ENCODE measurements at places on chromosomes 2 and 18.

- no peak for DNase-seq
These were observed 131.7 kb upstream of the PDE1A start for GRCh38 chr2:182558564-182558963.

DNA sequence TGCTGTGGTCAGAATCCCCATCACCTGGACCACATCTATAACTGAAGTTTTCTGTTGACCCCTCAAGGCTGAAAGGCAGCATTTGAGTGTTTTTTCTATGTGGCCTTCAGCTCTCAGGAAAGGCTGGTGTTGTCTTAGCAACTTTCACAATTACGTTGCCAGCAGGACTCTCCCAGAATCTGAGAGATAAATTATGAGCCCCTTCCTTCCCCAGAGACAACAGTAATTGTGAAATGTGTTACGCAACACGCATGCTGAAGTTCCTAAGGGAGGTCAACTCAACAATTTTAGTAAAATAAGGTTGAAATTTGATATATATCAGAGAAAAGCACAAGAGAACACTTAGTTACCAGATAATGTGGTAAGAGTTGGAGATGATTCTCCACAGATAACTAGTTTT, 216.5 kb upstream of the SLC8A1 start:
- no peak for DNase-seq

DNA sequence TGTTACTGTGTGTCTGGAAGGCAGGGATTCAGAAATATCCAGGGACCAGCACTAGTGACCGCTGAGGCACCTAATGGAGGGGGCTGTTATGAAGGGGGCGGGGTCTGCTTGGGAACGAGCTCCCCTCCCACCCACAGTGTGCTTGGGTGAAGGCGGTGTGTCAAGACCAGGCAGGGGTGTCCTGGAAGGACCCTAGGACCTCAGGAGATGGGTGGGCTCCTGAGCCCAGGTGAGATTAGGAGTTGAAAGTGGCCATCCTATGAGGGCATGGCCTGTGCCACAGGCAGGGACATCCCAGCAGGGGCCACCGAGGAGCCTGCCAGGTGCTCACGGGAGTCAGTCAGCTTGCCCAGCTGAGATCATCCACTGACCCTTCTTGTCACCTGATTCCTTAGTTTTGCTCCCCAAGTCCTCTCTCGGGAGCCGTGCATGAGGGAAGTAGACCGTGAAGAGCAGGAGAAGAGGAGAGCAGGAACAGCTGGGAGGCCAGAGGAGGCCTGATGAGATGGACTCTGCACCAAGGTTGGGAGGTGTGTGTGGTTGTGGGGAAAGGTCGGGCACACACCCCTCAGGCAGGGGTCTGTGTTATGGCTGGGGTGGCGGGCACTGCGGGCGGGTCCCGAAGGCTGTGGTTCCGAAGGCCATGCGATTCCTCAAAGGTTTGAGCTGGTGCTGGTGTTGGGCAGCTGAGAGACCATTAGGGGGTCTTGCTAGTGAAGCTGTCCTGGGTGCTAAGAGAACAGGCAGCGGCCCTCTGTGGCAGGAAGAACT, 180.9 kb upstream of the HS6ST1 start:
- DNase-seq, result no peak

- no peak for DNase-seq
These were observed 323.9 kb downstream of the SETBP1 start for GRCh38 chr18:45004546-45005080.

DNA sequence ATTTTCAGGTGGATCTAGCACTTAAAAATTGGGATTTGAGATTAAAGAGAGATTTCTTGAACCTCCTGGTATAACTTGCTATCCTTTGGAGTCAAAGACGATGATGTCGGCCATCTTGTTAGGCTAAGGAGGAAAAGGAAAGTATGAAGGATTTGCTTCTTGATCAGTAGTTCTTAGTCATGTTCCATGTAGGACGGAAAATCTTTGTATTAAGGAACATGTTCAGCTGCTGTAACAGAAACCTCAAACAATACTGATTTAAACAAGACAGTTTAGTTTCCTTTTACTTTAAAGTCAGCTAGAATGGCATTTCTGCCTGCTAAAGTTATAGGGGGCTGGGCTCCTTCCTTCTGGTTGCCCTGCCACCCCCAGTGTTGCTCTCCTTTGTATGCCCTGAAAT, 56.4 kb upstream of the MGAT5 start:
- DNase-seq, result no peak

GRCh38 chr2:231926180-231926741, at the start of gene NPPC:
NPPC (minus strand) TSS chr2:231926396; CDS start chr2:231926249, 147 bp downstream.
- peak; percentile 90 for DNase-seq

DNA sequence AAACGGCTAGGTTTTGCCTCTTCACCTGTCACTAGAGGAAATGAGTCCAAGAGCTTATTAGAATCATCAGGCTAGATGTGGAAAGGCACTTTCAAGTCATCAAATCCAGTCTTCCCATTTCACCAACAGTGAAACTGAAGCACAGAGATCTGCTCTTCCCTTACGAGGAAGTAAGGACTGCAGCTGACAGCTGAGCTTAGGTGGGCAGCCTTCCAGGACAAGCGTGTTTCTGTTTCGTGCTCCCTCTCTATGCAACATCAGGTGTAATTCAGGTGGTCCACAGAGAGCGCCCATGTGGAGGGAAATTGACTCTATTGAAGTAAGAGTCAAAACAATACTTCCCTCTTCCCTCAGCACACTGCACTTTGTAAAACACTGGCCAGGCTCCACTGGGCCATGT, 5.5 kb downstream of the CYRIA start:
- no peak for DNase-seq

- DNase-seq, result no peak
These were observed 1277.8 kb upstream of the ZEB2 start for GRCh38 chr2:145797692-145798091.

DNA sequence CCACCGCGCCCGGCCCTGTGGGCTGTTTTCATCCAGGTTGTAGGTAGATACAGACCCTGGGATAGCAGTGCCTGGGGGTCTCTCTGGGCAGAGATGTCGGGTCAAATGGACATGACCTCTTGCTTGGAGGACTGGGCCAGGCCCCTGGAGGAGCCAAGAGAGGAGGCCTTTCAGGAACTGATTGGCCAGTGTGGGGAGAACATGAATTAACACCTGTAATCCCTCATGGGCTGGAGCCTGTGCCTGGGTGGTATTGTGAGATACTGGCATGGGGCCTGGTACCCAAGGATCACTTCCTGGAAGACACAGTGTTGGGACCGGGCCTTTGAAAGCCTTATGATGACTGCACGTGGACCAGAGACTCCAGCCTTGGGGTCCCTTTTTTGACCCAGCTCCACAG, 158.7 kb upstream of the SKOR2 start:
- no peak for DNase-seq

DNA sequence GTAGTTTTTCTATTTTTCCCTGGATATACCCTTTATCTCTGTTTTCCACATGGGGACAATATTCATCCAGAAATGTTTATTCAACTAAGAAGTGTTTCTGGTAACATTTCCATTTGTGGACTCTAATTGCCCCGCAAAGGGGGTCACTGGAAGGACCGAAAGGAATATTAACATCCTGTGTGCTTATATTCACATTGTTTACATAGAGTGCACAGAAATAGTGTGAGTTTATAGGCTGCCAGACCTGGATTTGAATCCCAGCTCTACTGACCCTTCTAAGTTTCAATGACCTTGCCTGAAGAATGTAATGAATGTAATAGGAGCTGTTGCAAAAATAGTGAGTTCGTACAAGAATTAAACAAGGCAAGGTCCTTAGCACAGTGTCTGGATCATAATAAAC, 152.9 kb upstream of the NCKAP5 start:
- no peak for DNase-seq

DNA sequence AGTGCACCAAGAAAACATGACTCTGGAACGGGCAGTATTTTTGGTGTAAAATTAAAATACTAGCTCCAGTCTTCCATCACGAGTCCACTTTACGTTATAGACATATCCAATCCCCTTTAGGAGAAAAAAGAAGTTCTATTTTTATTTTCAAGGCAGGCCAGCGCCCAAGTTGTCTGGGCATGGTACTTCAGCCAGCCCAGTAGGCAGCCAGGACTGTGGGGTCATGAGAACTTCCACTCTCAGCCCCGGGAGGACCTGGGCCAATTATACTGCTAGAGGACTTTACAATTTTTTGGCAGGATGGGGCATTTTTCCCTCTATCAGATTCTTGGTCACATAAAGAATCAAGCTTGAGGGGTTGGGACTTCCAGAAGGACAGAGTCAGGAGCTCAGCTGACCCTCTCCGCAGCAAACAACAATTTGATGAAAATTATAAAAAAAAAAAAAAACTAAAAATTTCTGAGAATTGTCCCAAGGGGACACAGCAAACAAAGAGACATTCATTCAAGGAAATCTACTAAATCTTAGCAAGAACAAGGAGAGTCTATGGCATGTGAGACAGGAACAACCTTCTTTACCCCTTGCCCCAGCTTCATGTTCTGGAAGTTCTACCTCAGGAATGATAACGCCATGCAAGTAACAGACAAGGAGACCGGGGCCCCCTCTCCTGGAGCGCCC, 37.3 kb upstream of the B3GNT2 start:
- no peak for DNase-seq

GRCh38 chr2:239532250-239532649, 131.4 kb upstream of the HDAC4 start:
- DNase-seq, result no peak

DNA sequence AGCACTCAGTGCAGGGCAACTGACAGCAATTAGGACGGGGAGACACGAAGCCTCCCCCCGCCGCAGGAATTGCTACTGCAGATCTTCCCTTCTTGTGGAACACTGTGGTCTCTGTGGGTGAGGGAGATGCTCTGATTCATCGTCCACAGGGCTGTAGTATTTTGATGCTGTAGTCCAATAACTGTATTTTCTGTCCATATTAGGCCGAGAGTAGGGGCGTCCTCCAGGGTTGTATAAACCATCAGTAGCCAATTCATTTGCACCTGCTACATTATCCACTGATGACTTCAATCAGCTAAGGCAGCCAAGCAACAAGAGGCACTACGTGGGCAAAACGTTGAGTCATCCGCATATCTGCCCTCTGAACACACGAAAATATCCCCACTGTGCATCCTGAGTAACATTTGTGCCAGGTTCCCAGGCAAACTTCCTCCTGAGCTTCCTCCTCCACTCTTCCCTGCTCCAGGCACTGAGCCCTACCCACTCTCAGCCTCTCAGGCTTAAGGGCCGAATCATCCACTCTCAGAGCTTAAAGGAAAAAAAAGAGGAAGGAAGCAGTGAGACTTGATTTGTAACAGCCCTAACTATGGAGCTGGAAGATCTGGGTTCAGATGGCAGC, 62.1 kb downstream of the LBH start:
- no peak for DNase-seq

All from GM13977 (cell line).